NCI-H1417 treated with DMSO at 0.1 percent for 48 hours (cell line): ENCODE measurements at places on chromosomes 3 and 15.

- DNase-seq = no peak
These were observed 254.2 kb downstream of the PLOD2 start for GRCh38 chr3:145906755-145907154.

GRCh38 chr15:22949074-22949547 is 31.1 kb downstream of the CYFIP1 start:
- DNase-seq = no peak

DNA sequence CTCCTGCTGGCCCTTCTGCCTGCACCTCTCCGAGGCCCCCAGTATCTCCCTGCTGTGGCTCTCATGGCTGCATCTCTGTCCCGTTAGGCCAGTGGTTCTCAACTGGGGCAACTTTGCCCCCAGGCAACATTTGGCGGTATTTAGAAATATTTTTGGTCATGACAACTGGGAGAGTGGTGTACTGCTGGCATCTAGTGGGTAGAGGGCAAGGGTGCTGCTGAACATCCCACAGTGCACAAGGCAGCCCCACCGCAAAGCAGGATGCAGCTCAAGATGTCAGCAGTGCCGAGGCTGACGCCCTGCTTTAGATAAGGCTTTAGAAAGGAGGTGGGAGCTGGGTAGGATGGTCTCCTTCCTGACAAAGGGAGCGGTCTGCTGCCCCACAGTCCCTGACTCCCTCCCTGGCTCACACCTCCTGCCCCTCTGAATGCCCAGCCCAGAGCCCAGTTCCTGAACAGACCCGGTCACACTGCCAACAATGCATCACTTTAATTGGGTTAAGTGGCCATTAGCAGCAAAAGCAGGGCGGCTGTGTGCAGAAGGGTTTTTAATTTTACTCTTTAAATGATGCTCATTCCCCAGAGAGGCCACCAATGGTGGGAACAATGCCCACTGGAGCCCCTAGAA is 68.8 kb upstream of the TMEM115 start:
- DNase-seq = no peak

DNA sequence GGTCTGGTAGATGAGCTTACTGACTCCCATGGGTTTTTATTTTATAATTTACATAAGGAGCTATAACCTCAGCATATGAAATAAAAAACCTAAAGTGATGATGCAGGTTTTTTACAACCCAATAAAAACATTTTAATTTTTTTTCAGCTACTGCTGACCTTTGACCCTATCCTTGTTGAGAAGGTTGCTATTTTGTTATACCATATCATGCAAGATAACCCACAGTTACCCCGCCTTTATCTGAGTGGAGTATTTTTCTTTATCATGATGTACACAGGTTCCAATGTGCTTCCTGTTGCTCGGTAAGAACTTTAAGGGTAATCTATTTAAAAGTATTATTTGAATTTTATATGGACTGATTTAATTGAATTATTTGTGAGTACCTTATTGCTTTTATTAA is 70.8 kb downstream of the DNAJC13 start:
- no peak for DNase-seq

DNA sequence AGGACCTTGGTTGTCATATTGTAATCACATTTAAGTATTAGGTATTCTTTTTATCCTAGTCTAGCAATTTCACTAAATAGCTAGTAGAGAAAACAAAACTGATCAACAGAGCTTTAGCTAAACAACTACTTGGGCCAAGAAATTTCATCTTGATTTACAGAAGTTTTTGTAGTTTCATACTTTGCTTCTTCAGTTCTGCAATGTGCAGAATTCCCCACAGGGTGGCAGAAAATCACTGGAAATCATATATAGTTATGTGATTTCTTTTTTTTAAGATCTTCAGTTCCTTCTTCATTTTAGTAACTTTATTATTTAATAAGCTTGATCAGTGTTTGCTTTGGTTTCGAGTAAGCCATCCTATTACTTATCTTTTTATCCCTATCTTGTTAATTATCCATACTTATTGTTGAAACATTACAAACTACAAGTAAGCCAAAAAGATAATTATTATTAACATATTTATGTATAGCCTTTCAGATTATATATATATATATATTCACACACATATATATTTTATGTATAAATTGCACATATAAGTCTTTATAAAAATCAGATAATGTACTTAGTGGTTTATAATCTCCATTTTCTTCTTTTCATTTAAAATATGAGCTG is 2.2 kb upstream of the BNIP2 start:
- DNase-seq = no peak

- DNase-seq = no peak
These were observed 62.1 kb downstream of the RASGRF1 start for GRCh38 chr15:79028411-79028964.

DNA sequence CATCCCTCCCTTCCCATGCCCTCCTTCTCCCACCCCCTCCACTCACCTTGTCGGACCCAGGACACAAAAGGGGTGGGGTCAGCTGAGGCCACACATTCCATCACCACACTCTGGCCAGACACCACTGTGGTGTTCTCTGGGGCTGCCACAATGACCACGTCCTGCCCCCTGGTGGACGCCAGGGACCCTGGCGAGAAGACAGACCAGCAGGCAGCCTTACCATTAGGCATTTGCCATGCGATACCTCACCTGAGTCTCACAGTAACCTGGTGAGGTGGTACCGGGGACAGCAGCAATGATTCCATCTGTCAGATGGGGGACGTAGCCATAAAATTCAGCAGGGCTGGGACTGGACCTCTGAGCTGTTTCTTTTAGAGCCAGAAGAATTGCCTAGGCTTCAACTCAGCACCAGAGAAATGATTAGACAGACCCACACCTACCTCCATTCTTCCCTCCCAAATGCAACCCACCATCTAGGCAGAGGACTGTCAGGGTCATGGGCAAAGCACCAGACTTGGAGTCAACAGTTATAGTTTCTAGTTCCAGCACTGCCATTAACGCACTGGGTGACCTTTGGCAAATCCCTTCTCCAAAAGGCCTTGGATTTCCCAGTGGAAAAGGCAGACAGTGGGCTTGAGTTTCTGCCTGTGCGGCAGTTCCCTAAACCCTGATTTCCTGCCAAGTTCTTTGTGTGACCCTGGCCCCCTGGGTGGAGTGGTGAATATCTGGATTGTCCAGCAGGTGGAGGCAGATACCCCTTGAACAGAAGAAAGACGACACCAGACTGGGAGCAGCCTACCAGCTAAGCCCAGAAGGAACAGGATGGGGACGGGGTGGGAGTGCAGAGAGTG is 21.8 kb downstream of the IGDCC4 start:
- peak; percentile 19 for DNase-seq

DNA sequence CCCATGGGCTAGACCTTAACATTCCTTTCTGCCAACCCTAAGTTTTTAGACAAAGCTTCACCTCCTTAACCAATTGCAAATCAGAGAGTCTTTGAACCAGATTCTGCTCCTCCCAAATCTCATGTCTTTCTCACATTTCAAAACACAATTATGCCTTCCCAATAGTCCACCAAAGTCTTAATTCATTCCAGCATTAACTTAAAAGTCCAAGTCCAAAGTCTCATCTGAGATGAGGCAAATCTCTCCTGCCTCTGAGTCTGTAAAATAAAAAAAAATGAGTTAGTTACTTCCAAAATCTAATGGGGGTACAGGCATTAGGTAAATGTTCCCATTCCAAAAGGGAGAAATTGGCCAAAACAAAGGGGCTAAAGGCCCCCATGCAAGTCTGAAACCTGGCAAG is 43.8 kb upstream of the MYRIP start:
- DNase-seq = no peak

DNA sequence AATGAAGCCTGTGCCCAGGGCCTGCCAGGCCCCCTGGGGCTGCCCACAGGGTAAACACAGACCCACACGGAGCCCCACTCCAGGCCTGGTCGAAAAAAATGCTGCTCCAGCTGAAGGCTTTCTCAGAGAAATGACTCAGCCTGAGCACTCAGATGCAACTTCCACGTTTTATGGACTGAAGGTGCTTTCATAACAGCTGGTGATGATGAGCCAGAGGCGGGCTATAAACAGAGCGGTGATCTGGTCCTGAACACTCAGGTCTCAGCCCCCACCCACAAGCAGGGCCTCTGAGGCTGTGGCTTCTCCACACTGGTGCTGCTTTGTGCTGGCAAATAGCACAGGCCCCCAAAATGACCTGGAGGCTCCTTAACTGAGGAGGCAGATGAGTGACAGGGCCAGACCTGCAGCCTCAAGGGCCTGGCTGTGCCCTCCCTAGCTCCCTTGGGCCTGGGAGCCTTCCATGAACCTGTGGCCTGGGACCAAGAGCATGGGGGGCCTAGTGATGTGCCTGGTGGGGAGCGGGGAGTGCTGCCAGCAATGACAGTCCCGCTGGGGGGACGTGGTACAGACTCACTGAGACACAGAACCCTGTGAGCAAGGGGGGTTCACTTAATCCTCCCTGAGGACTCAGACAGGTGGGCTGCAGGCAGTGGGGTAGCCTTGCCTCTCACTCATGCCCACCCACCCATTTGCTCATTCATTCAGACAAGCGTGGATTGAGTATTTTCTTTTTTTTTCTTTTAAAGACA is 23.0 kb upstream of the FURIN start:
- no peak for DNase-seq

GRCh38 chr3:52046902-52047239 is 9.5 kb downstream of the DUSP7 start:
- no peak for DNase-seq

GRCh38 chr15:92705764-92706163 is 50.2 kb upstream of the FAM174B start:
- DNase-seq = no peak

GRCh38 chr15:56804279-56804678 is 71.0 kb upstream of the ZNF280D start:
- DNase-seq = no peak

GRCh38 chr15:63176302-63176701 is 13.1 kb upstream of the RAB8B start:
- DNase-seq = no peak

GRCh38 chr3:7238565-7239295 is 377.8 kb downstream of the GRM7 start:
- DNase-seq = no peak

GRCh38 chr3:183924543-183924942 is 39.9 kb upstream of the PARL start:
- DNase-seq = no peak

- no peak for DNase-seq
These were observed 23.8 kb downstream of the HOMER2 start for GRCh38 chr15:82928711-82929110.

DNA sequence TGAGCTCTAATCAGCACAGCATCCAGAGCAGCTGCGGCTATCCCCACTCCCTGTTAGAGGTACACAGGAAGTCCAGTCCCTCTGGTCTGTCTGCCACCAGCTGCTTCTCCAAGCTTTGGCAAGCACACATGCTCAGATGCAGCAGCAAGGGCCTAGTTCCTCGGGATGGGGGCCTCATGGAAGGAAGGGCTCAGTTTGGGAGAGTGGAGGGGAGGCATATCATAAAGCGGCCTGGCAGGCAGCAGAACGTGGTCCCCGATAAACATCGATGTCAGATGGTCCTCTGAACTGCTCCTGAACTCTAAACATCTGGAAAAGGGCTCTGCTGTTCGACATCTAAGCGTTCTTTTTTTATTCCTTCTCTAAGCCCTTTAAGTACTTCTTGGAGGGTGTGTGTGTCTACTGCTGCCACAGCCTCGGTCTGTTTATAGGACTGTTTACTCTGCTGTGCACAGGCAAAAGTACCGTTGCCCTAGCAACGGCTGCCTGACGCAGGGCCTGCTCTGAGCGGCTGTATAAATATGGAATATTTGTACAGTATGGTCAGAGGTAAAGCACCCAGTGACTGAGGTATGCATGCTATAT is 74.6 kb downstream of the PRICKLE2 start:
- peak; percentile 47 for DNase-seq

- DNase-seq = no peak
These were observed 68.9 kb upstream of the WNT5A start for GRCh38 chr3:55555873-55556618.

- no peak for DNase-seq
These were observed 571.8 kb upstream of the IL12A start for GRCh38 chr3:159416856-159417255.

GRCh38 chr3:139694542-139694941 is 16.8 kb upstream of the NMNAT3 start:
- DNase-seq = no peak

DNA sequence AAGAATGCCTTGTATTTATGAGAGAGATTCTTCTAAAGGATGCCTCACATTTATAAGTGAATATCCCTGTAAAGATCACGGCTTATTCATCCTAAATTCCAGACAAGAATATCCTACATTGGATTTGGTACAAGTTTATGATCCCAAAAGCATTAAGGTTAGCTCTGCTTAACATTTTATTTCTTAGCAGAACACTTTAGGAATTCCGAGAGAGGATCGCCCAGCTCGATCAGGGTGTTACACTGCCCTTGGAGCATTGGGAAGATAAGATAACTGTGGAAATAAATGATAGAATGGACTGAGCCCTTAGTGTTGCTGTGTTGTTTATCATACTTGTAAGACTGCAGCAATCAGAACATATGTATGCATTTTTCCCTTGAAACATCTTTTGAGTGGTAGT is 223.0 kb upstream of the CDIN1 start:
- DNase-seq = no peak

DNA sequence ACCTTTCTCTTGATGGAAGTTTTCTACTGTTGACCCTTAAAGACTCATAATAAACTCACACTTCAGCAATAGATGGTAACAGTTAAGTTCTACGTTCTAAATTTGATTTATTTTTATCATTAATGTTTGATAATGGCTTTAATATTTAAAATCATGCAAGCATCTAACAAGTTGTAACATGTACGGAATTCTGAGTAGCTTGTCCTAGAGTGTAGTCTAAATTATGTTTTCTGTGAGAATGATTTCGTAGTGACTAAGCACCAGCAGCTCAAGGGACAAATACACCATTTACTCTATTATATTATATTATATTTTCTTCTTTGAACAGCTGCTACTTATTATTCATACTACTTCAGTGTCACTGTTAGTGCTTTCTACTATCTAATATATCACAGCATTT is 345.6 kb downstream of the NLGN1 start:
- no peak for DNase-seq

- DNase-seq = no peak
These were observed 331.3 kb upstream of the PROK2 start for GRCh38 chr3:72116226-72116625.

DNA sequence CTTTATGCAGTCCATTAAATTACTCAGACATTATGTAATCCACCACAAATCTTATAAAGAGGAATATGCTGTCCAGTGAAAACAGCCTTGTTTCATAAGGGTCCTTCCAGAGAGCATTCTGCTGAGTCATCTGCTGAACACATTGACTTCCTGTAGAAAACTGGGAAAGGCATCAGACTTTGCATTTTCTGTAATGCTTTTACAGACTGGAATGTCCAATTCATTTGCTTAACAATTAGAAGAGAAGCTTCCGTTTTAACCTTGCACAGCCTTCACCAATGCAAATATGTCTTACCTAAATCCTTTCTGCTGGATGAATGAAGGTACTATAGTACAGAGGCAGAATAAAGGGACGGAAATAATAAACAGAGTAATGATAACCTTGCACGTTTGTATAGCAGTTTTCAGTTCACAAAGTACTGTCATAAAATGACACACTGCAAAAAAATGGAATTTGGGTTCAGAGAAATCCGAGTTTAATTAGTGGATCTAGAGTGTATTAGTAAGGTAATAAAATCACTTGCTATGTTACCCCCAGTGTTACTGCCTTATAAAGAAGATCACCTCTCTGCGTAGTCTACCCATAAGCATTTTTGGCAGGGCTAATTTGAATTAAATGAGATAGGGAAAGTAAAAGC is 301.5 kb downstream of the PYDC2 start:
- no peak for DNase-seq
